ENCODE measurements at places on chromosomes 2 and 18.
A peak's percentile ranks its signal among the peaks of the same experiment; 100 is the strongest.

DNA sequence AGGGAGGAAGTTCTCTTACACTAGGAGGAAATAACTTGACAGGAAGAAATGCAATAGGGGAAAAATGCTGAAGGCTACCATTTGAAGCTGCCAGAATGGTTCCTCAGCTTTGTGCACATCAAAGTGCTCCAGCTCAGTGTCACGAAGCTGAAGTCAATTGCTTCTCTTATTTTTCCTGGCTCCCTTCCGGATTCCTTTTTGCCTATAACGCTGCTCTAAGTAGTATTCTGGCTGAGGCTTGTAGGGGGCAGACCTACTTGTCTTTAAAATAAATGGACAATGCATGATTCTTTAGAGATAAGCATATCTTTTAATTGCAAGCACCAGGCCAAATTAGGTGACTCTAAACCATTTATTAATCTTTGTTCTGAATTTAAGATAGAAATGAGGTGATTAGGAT is 60.3 kb upstream of the SCN1A start:
- DNase-seq = peak; percentile 4

DNA sequence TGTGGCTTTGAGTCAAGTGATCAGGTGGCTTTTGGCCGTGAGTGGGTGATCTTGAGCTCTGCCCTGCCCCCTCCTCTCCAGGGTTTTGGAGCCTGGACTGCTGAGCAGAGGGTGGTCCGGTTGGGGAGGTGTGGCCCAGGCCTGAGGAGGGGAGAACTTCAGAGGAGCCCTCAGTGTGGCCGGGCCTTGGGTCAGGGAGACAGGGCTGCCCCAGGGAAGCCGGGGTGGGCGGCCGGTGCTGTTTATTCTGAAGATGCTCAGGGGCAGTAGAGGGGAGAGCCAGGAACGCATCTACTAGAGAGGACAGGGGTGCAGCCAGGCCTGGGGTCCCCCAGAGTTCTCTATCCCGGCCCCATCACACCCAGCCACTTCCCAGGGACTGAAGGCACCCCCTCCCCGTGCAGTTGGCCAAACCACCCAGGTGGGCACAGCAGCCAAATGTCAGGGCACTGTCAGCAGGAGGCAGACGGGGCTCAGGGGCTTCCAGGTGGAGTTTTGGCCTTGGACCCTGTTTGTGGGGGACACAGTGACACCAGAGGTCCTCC is 963 bp downstream of the ERFE start:
- no peak for DNase-seq

DNA sequence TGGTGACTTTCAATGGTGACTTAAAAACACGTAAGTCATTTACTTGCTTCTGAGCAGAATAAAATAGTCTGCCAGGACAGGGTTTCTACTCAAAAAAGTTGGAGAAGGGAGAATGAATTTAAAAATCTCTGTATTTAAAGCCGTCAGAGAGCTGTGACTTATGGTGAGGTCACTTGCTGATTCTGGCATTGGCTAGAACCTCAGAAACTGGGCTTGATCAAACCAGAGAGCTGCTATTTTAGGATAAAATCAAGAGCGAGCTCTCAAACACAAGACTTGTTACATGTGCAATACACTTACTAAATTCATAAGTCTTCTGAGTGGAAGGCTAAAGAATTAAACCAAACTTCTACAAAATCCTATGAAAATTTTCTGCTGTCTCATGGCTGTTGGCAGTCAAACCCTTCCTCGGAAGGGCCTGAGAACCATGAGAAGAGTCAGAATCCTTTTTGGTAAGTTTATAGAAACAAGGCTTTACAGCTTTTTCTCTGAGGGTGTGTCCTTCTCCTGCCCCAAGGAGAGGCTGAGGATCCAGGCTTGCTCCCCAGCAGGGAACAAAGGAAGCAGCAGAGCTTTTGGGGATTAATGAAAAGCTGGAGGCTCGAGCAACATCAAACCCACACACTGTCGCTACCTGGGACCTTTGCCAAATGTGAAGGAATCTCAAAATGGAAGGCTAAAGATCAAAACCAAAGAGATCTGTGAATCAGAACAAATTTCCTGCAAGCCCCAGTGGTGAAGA is 816.4 kb downstream of the SOCS6 start:
- DNase-seq = no peak

DNA sequence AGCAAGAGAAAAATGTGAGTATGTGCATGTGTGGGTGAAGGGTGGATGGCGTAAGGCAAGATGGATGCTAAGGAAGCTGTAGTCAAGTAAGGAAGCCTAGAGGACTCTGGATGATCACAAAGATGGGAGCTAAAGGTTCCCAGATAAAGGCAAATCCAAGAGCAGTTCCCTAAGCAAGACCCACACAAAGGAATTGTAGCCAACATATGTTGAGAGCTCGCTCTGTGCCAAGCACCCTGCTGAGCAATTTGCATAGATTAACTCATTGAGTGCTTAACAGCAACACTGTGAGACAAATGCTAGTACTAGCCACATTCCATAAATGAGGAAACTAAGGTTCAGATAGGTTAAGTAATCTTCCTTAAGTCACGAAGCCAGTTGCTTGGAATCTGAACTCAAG is 132.6 kb downstream of the C1D start:
- no peak for DNase-seq

DNA sequence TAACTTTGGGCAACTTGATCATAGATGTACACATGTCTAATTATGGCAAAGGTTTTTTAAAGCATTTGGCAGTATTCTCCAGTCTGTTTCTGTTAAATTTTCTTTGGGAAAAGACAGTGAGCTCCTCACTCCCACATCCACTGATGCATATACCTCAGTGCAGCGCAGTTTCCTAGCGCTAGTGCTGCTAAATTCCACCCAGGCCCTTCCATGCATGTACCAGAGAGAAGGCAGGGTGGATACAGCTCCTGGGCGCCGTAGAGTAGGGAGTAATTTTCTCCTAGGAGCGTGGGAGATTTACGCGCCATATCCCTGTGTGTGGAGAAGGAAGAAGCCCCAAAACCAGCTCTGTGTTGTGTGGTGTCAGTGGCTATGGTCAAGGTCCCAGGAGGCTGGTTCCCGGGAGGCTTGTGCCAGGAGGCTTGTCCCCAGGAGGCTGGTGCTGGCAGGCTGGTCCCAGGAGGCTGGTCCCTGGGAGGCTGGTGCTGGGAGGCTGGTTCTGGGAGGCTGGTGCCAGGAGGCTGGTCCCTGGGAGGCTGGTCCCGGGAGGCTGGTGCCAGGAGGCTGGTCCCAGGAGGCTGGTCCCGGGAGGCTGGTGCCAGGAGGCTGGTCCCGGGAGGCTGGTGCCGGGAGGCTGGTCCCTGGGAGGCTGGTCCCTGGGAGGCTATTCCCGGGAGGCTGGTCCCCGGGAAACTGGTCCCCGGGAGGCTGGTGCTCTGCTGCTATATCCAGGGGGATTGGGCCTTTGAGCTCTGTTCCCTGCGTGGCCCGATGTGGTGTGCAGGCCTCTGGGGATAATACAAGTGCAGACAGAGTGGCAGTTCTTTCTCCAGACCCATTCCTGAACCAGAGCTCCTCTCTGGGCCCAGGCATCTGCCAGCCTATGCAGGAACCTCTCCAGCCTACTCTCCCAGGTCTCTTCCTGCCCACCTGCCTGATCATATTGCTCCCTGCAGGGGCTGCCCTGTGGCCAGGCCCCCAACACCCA is 161.2 kb downstream of the SEPTIN10 start:
- DNase-seq = no peak

GRCh38 chr2:112880091-112880531 is 30.9 kb upstream of the IL37 start:
- peak; percentile 88 for DNase-seq

DNA sequence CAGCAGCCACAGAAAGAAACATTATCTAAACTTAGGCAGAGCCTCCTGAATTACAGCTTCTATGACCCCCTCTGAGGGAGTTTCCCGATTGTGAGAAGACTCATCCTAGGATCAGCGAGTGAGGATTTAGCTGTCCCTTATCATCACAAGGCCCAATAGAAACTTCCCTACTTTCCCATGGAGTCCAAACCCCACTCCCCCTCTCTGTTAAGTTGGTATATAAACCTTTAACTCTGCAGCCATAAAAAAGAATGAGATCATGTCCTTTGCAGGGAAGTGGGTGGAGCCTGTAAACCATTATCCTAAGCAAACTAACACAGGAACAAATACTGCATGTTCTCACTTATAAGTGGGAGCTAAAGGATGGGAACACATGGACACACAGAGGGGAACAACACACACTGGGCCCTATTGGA is 78.8 kb downstream of the MYL12B start:
- peak; percentile 74 for DNase-seq

GRCh38 chr2:101277111-101277510 is 24.4 kb downstream of the CNOT11 start:
- no peak for DNase-seq

- no peak for DNase-seq
Observed at GRCh38 chr2:149145314-149146295, 107.1 kb downstream of the LYPD6B start.

DNA sequence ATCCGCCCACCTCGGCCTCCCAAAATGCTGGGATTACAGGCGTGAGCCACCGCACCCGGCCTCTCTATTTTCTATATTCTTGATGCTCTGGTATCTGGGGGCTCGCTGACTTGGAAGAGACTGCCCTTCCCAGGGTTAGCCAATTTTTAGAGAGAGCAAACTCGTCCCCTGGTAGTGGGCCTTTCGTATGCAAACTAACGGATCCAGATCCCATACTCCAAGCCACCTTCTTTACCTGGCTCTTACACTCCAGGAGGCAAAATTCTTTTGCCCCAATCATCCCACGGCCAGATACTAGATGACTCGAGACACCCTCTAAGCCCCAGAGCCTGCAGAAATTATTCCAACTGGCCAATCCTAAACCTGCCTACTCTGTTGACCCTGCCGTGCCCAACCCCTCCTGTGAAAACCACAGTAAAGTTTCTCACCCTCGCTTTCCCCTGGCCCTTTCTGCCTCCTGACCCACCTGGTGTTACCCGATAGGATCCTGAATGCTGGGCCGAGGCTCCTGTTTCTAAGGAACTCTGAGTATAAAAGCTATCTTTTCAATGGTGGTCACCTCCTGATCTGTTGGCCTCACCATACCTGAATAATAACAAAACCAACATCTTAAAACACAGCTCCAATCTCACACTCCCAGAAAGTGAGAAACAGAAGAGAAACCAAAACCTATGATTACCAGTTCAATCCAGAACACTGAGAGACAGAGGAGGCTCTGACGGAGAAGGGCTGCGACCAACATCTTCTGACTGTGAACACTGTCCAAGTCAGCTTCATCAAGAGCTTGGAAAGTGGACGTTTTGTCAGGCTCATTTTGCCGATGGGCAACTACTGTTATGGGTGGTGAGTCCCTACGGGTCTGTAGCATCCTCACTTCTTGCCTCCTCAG is 57.6 kb upstream of the ZNF532 start:
- DNase-seq = no peak

DNA sequence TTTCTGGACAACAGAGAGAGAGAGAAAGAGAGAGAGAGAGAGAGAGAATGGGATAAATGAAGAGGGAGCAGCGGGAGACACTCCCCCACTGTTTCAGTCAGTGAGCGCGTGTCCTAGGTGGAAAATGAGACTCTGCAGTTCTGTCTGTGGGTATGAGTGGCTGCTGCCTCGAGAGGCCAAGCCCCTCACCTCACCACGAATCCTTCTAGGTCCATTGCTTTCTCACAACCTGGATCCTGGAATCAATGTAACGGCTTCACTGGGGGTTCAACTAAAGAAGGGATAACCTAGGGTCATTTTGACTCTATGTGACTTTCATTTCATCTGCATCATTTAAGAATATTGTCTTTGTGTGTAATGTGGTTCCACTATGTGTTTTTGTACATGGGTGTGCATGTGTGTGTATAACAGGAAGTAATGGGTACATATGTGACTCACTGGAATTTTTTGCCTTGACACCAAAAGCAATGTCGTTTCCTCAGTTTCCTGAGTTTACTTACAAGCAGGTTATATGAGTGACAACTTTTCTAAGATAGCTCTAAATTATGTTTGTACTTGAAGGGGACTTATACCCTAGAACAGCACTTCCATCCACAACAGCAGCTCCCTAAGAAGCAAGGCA is 221.4 kb upstream of the TRIB2 start:
- DNase-seq = no peak

GRCh38 chr2:221104361-221104811 is 467.7 kb downstream of the EPHA4 start:
- peak; percentile 22 for DNase-seq

DNA sequence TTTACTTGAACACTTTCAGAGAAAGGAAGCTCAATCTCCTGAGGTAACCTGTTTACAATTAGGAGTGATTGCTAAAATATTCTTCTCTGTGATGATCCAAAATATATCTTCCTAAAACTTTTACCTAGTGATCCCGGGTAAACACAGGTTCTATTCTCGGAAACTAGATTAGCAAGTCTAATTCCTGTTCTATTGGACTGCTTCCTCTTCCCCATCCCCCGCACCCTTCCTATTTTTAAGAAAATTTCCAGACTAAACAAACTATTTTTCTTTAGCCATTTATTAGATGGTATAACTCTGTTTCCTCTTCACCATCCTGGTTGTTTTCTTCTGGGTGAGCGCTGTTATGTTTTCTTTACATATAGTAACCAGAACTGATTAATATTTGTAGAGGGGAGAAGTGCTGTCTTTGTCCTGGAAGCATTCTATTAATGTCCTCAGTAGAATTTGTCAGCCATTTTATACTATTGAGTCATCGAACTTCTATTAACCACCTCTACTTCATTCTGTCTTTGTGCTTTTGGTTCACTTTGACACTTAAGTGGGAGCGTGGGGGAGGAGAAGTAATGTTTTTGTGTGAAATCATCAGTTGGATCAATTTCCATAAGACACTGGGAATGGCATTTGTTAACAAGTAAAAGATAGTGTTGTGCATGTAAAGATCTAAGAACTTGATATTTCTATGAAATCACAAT is 31.8 kb downstream of the CREB1 start:
- peak; percentile 13 for DNase-seq

- peak; percentile 94 for DNase-seq
Observed at GRCh38 chr2:156435718-156436496, at the start of gene GPD2. GPD2 (plus strand) TSS chr2:156436379; CDS start chr2:156476106, 39,727 bp downstream.

- no peak for DNase-seq
Observed at GRCh38 chr2:196750291-196750923, 49.1 kb downstream of the GTF3C3 start.

GRCh38 chr2:44233450-44234128 is 41.7 kb upstream of the SLC3A1 start:
- no peak for DNase-seq

DNA sequence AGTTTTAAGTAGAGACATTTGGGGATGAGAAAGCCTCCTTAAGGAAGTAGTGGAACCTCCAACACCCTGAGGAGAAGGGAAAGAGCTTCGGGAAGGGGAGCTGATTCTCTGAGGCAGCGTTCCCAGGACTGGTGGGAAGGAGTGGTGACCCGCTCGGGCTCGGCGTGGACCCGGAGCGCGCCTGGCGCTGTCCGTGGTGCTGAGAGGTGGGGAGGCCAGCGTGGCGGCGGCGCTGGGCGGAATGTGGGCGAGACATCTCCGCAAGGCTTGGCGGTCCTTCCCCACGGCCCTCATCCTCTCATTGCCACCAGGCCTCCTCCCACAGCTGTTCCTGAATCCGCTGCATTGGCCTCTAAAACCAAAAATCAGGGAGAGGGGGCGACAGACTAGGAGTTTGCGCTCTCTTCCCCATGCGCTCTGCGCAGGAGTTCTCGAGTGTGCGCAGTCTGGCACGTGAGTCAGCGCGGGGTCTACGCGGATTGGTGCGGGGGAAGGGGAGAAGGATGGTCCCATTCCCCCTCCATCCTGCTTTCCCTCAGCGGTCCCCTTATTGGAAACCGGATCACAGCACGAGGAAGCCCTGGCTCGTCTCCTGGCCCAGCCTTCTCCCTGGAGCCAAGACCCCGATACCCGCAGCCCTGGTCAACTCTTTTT is 857 bp downstream of the RESP18 start:
- peak; percentile 72 for DNase-seq

GRCh38 chr18:47413327-47413726 is 161.9 kb upstream of the SKOR2 start:
- no peak for DNase-seq
